ENCODE measurements at places on chromosomes 6 and 20. TPM values are rescaled to one million over a fixed set of nuclear protein-coding genes. Genes with fewer than 3 reads are reported as not detected.

DNA sequence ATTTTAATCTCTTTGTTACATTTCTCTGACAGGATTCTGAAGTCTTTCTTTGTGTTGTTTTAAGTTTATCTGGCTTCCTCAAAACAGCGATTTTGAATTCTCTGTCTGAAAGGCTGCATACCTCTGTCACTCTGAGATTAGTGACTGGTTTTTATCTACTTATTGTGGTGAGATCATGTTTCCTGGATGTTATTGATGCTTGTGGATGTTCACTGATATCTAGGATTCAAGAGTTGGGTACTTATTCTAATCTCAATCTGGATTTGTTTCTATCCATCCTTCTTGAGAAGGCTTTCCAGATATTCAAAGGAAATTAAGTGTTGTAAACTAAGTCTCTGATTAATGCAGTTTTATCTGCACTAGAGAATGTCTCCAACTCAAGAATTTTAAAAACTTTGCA is 1076.1 kb upstream of the ADGRB3 start:
- no peak for DNase-seq
- no peak overlapping the region for H3K4me3 ChIP-seq
- no peaks in the 10 kb centered on the region for H3K27me3 ChIP-seq
- no peaks in the 10 kb centered on the region for H3K36me3 ChIP-seq

DNA sequence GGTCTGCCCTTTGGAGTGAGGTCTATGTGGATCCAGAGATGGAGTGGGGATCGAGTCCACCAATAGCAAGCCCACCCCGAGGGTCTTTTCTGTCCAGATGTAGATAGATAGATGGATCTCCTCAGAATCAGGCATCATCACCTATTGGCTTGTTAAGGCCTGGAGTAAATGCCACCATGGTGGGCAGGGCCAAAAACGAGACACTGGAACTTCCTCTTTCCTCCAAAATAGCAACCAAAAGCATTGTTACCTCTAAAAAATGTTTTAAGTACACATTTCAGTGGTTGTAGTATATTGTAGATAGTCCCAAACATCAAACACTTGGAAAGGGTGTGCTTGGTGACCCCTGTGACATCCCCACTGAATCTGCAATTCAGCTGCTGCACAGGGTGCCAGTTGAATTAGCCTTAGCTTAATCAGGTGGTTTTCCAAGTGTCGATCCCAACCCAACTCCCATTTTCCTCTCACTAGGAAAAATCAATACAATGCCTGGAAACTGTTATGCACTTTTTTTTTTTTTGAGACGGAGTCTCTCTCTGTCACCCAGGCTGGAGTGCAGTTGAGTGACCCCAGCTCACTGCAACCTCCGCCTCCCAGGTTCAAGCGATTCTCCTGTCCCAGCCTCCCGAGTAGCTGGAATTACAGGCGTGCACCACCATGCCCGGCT is 35.0 kb upstream of the NELFCD start:
- H3K27ac ChIP-seq: no peak overlapping the region
- DNase-seq: no peak
- H3K4me3 ChIP-seq: no peak overlapping the region
- H3K36me3 ChIP-seq: no peaks in the 10 kb centered on the region

HUS1B gene
- total RNA-seq: 0.15 TPM

DNA sequence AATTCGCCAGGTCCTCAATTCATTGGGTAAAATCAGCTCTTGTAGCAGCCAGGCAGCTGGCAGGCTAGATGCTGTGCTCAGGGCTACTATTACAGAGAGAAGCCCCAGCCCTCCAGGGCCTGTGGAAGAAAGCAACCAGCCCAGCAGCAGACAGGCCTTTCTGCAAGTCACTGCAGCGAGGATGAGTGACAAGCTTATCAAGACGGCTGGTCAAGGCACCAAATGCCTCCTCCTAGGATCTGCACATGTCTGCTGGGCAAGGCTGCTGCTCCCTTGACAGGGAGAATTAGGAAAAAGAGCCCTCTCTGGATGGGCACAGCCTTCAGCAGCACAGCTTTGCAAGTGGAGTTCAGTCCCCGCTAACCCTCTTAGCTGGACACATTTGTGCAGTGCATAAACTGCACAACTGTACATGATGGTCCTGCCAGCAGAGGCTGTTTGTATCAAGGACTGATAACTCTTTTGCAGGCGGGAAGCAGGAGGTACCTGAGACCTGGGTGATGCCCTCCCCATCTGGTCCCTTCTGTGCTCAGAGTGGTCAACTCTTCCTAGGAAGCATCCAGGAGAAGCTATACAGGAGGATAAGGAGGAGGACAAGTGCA is 89.9 kb downstream of the CDC5L start:
- H3K27ac ChIP-seq: no peak overlapping the region
- no peak overlapping the region for H3K4me3 ChIP-seq
- DNase-seq: no peak
- peaks cover 35% of the 10 kb centered on the region for H3K4me1 ChIP-seq
- H3K36me3 ChIP-seq: no peaks in the 10 kb centered on the region
- no peaks in the 10 kb centered on the region for H3K27me3 ChIP-seq

RAB44 gene
- total RNA-seq: not detected

DNA sequence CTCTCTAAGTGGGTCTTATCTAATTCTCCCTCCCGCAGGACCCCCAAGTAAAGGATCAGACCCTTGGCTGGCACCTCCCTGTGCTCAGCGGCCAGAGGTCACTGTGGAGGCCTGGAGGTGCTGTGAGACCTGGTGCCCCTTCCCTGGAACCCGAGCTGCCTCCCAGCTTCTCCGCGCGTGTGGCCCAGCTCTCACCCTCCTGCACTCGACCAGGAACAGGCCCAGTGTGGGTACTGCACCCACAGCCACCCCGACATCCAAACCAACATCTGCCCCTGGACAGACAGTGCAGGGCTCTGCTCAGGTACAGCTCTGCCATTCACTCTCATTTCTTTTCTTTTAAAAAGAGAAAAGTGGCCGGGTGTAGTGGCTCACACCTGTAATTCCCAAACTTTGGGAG is 42.4 kb downstream of the TMEM242 start:
- no peaks in the 10 kb centered on the region for H3K36me3 ChIP-seq
- no peaks in the 10 kb centered on the region for H3K4me1 ChIP-seq
- no peaks in the 10 kb centered on the region for H3K27me3 ChIP-seq
- H3K27ac ChIP-seq: no peak overlapping the region

DNA sequence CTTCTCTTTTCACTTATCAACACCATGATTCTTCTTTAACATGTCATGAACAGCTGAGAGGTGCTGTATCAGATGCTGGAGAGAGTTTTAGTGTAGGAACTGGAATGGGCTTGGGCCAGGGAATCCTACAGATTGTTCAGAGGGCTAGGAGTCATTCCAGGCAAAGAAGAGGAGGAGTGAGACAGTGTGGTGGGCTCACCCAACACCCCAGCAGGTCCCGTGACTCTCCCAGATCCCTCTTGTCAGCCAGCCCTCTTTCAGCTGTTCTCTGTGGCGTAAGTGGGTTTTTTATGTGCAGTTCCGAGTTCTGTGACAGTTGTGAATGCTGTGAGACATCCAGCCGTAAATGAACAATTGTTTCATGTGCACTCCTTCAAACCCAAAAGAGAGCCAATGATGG is 31.4 kb upstream of the CEP162 start:
- H3K27me3 ChIP-seq: no peaks in the 10 kb centered on the region
- H3K4me3 ChIP-seq: peak overlapping the region; percentile 38
- no peak overlapping the region for H3K27ac ChIP-seq
- DNase-seq: peak; percentile 45
- no peaks in the 10 kb centered on the region for H3K36me3 ChIP-seq

GRCh38 chr6:111995404-111995803 is 58.5 kb upstream of the CCN6 start:
- H3K27me3 ChIP-seq: no peaks in the 10 kb centered on the region
- no peaks in the 10 kb centered on the region for H3K36me3 ChIP-seq
- no peak overlapping the region for H3K4me3 ChIP-seq
- no peak overlapping the region for H3K27ac ChIP-seq
- no peak for DNase-seq

GRCh38 chr20:20938131-20938530 is 168.0 kb downstream of the LINC00237 start:
- no peaks in the 10 kb centered on the region for H3K27me3 ChIP-seq
- no peaks in the 10 kb centered on the region for H3K36me3 ChIP-seq
- H3K4me3 ChIP-seq: no peak overlapping the region
- no peak overlapping the region for H3K27ac ChIP-seq

DNA sequence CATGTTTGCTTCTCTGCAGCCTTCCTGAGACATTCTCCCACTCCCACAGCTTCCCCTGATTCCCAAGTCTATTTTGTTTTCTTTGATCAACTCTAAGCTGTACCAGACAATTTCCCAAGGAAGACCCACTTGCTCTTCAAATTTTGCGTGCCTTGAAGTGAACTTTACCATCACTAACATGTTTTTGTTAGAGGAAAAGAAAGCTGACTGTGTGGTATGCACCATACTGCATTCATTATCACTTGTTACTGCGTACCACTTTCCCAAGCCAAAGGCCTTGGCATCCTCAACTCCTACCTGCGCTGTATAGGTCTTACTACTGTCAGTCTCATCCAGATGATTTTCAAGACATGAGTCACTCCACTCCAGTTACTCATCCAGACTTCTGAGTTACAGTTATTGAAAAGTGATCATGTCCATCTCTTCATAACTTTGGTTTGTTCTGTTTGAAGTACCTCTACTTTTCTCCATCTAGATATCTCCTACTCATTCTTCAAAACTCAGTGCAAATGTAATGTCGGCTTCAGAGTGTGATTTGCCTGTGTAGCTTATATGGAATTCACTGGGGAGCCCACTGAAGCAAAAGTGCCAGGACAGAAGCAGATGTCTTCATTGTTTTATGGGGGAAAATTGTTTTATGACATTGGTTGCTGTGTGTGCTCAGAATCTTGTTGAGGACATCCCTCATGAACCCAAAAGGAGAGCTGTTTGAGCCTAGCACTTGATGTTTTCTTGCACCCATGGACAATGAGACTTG is 5.2 kb downstream of the RPS12 start:
- H3K36me3 ChIP-seq: peaks cover 54% of the 10 kb centered on the region
- no peaks in the 10 kb centered on the region for H3K27me3 ChIP-seq
- H3K4me1 ChIP-seq: peaks cover 10% of the 10 kb centered on the region
- H3K27ac ChIP-seq: no peak overlapping the region
- DNase-seq: no peak

DNA sequence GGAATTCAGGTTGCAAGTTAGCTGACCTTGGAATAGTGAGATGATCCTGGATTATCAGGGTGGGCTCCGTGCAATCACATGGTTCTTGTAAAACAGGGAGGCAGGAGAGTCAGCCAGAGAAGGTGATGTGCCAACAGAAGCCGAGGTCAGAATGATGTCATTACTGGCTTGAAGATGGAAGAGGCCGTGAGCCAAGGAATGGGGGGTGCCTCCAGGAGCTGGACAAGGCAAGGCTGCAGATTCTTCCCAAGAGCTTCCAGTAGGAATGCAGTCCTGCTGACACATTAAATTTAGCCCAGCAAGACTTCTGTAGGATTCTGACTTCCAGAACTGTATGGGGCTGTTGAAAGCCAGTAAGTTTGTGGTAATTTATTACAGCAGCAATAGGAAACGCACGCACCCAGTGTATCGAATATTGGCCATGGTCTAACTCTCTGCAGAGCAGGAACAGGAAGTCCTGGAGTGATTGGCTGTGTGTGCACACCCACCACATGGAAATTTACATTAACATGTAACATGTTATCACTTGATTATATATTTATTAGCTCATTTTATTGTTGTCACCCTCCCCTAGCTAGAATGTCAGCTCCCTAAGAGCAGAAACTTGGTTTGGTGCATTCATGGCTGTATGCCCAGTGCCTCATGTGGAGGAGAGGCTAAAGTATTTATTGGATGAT is 19.1 kb downstream of the SLC24A3 start:
- H3K4me1 ChIP-seq: no peaks in the 10 kb centered on the region
- no peaks in the 10 kb centered on the region for H3K27me3 ChIP-seq
- no peak overlapping the region for H3K27ac ChIP-seq
- DNase-seq: no peak

GRCh38 chr6:166467436-166468000 is 84.8 kb upstream of the MPC1 start:
- H3K27ac ChIP-seq: no peak overlapping the region
- no peaks in the 10 kb centered on the region for H3K4me1 ChIP-seq
- no peak overlapping the region for H3K4me3 ChIP-seq
- no peak for DNase-seq
- H3K27me3 ChIP-seq: no peaks in the 10 kb centered on the region

GRCh38 chr6:159151266-159151855 is 17.8 kb upstream of the FNDC1 start:
- H3K27ac ChIP-seq: no peak overlapping the region
- H3K4me3 ChIP-seq: no peak overlapping the region
- peak; percentile 67 for DNase-seq
- no peaks in the 10 kb centered on the region for H3K36me3 ChIP-seq
- H3K27me3 ChIP-seq: peaks cover 3% of the 10 kb centered on the region

- H3K27me3 ChIP-seq: no peaks in the 10 kb centered on the region
- no peaks in the 10 kb centered on the region for H3K4me1 ChIP-seq
- DNase-seq: no peak
- no peak overlapping the region for H3K4me3 ChIP-seq
- no peak overlapping the region for H3K27ac ChIP-seq
Measured at GRCh38 chr6:19697744-19698290, 139.4 kb upstream of the ID4 start.

DNA sequence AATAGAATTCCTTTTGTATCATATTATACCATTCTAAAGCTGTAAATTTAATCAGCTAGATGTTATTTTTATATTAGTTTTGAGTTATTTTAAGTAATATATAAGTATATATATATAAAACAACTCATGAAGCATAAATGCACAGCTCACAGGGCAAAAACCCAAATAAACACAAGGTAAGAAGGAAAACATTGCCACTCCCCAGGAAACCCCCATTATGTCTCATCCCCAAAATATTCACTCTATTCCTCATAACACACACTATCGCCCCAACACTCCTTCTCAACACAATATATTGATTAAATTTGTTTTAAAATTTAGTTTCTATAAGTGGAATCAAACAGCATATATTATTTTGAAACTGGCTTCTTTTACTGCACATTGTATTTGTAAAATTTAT is 98.6 kb upstream of the FAM83B start:
- no peaks in the 10 kb centered on the region for H3K27me3 ChIP-seq
- no peak for DNase-seq
- no peaks in the 10 kb centered on the region for H3K4me1 ChIP-seq
- no peaks in the 10 kb centered on the region for H3K36me3 ChIP-seq
- no peak overlapping the region for H3K27ac ChIP-seq

CRISP3 gene
- not detected for total RNA-seq

GRCh38 chr6:7426447-7427169 is 37.0 kb downstream of the RIOK1 start:
- no peaks in the 10 kb centered on the region for H3K27me3 ChIP-seq
- H3K36me3 ChIP-seq: no peaks in the 10 kb centered on the region
- no peaks in the 10 kb centered on the region for H3K4me1 ChIP-seq
- H3K4me3 ChIP-seq: no peak overlapping the region
- DNase-seq: no peak
- H3K27ac ChIP-seq: no peak overlapping the region

Data from SJCRH30 (cell line).